Fibroblast of skin of right biceps (primary cell): ENCODE measurements at places on chromosomes 11 and 22.
A peak's percentile ranks its signal among the peaks of the same experiment; 100 is the strongest.

DNA sequence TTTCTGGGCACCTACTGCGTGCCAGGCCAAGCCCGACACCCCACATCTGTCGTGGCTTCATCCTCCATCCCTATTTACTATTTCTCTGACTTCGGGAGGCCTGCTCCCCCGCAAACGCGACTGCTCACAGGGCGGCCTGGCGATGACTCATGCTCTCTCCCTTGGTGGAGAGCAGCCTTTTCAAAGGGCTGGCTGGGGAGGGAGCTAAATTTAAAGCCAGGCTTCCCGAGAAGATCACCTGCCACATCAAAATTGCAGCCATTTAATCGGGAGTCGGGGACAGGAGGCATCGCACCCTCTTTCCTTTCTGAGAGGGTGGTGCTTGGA is 24.9 kb upstream of the SHISAL1 start:
- DNase-seq = peak; percentile 65

GRCh38 chr22:36818010-36818642 is 1.3 kb upstream of the PVALB start:
- DNase-seq = no peak

GRCh38 chr22:33687464-33687863 is 232.8 kb downstream of the LARGE1 start:
- DNase-seq = no peak

DNA sequence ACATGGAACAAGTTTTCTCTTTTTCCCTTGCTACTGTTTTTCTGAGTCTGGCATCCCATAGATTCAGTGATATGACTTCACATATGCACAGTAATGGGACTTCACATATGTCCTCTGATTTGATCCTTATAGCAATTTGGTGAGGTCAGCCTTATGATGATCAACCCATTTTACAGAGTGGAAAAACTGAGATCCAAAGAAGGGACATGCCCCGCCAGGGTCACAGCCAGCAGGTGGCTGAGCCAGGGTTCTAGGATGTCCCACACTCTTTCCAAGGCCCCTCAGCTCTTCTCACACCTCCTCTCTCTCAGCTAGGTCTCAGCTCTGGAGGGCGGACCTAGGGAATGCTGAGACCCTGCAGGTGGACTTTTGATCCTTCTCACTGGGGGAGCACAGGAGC is 44.3 kb upstream of the CD82 start:
- DNase-seq = no peak

DNA sequence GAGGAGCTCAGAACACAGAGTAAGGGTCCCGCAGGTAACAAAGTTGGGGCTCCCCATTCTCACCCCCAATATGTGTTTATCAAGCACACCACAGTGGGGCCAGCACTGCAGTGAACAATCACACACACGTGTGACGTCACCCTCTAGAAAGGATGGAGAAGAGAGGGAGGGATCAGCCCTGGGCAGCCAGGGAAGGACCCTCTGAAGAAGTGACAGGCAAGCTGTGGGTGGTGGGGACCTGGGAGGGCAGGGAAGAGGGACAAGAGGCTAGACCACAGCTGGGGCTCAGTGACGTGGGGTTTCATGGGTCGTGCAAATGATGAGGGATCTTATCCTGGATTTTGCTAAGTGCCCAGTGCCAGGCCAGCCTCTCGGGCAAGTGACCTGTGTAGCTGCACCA is 28.7 kb upstream of the MYEOV start:
- DNase-seq = no peak

GRCh38 chr22:33302549-33302948 is 244.4 kb upstream of the SYN3 start:
- DNase-seq = no peak

DNA sequence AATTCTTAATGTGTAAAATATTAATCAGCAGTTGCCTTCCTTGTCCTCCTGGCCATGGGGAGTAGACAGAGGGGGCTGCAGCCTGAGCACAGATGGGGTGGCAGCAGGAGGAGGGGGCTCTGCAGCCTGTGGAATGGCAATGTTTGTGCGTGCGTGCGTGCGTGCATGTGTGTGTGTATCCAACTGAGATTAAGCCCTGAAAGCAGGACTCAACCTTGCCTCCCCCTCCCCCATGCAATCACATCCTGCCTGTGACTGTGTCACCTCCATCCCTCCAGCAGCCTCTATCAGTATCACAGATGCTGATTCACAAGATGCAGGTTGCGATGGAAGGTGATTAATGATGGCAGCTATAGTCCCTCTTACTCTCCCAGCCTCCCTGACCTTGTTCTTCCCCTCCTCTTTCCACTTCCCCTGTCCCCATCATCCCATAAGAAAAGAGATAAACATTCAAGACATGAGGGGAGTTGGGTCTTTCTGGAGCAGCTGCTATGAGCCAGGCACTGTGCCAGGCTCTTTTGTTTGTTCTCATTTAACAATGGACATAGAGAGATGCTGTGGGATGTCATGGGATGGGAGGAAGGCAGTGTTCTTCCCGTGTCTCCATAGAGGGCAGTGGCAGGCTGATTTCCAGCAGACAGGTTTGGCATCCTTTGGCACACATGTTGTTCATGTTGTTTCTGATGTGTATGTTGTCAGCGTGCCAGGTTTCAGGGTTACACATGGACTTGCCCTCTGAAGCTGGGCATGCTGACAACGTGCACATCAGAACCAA is 43.8 kb upstream of the NECTIN1 start:
- DNase-seq = no peak

GRCh38 chr11:79375818-79376550 is 64.8 kb downstream of the TENM4 start:
- no peak for DNase-seq

GRCh38 chr22:32245042-32245441 is 10.1 kb downstream of the SLC5A4 start:
- no peak for DNase-seq

DNA sequence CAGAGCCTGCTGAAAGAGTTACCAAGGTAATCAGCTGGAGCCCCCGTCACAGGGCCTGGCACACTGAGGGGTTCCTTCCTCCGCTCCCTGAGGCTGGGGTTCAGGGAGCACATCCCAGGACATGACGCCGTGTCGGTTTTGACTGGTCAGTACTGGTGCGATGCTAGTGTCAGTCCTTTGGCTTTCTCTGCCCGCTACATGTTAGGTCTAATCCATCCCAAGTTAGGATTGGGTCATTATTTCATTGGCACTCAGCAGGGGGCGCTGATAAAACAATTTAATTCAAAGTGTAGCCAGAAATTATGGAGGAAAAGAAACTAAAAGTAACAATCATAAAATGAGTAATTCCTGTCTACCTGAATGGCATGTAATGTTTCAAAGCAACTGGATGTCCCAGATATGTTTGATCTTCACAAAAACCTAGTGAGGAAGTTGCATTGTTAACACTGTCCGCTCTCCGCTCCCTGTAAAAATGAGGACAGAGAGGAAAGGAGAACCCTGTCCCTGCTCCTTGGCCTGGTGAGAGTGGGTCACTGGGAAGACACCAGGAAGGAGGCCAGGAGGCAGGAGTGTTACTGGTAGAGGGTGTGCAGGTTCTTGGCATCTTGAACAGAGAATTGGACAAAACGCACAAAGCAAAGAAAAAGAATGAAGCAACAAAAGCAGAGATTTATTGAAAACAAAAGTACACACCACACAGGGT is 27.1 kb downstream of the TSKU start:
- peak; percentile 28 for DNase-seq

- peak; percentile 95 for DNase-seq
Observed at GRCh38 chr22:27336151-27337090, 465.1 kb downstream of the MN1 start.

- no peak for DNase-seq
Observed at GRCh38 chr11:7898666-7899283, 32.3 kb downstream of the OR10A6 start.

- peak; percentile 66 for DNase-seq
Observed at GRCh38 chr11:12224537-12224893, 114.1 kb downstream of the MICAL2 start.

- no peak for DNase-seq
Observed at GRCh38 chr22:37557321-37558001, 2.8 kb upstream of the CDC42EP1 start.

DNA sequence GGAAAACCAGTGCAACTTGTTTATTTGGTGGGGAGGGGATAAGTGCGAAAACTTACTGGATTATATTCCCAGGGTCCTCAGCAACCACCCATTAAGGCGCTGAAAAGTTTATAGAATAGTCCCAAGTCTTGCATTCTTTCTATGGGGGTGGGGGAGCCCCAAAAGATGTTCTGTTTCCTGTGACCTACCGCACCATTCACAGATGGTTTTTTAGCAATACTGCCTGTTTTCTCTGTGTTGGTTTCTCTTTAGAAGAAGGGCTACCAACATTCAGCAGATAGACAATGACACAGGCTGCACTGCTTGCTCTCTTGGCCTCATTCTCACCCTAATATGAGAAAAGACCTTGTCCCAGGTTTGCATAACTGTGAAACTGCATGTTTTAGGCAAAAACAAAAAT is 86.5 kb downstream of the FAM76B start:
- DNase-seq = no peak

DNA sequence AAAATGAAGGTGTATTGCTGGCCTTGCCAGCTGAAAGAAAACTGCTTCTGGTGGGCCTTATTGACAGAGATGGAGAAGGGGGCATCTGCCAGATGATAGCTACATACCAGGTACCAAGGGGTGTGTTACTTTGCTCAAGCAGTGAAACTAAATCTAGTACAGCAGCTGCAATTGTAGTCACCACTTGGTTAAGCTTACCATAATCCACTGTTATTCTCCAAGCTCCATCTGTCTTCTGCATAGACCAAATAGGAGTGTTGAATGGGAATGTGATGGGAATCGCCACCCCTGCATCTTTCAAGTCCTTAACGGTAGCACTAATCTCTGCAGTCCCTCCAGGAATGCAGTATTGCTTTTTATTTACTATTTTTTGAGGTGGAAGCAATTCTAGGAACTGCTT is 45.8 kb upstream of the LIN7C start:
- no peak for DNase-seq

GRCh38 chr11:126331286-126331685 is 24.2 kb upstream of the ST3GAL4 start:
- no peak for DNase-seq

GRCh38 chr11:7186676-7187075 is 65.0 kb upstream of the SYT9 start:
- DNase-seq = no peak
